ENCODE measurements at places on chromosomes 11 and 22.

DNA sequence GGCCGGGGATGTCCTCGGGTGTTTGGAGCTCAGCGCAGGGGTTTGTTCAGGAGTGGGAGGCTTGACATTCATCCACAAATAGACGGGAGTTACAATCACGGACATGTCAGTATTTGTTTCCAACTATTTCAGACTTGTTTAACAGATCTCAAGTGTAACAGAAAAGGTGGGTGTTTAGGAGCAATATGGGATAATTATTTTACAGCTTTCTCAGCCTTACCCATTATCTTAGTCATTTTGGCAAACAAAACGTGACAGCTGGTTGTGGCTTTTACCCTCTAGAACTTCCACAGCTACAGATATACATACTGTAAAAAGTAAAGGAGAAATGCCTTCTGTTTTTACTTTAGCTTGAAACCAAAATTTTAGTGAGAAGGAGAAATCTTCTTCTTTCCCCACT is 178.7 kb upstream of the TMEM45B start:
- no peak for DNase-seq

GRCh38 chr22:25816522-25817059 is 74.6 kb downstream of the MYO18B start:
- no peak for DNase-seq

DNA sequence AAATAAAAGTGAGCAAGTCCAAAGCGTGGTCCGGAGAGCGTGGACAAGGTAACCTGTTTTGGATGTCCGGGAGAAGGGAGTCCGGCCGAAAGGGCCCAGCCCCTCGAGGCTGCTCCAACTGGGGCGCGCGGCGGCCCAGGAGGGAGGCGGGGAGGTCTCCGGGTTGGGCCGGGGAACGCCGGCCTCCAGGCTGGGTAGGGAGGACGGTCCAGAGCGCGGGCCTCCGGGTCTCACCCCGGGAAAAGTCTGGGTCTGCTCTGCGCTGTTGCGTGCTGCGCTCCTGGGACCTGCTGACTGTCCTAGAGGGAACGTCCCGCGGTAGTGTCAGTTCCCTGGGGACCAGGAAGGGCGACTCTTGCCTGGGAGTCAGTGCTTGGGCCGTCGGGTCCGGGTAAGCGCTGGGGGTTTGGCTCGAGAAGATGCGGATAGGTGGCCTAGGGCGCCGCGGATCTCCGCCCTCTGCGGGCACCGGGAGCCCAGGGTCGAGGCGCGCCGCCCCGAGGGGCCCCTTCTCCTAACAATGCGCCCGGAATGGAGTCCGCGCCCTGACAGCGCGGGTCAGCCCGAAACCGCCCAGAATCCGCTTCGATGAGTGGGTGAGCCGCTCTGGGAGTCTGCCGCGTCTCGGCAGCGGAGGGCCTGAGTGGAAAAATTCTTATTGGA is 988 bp upstream of the FLI1 start:
- DNase-seq, result no peak

GRCh38 chr11:47550288-47551047 is 2.5 kb downstream of the CELF1 start:
- DNase-seq, result no peak

DNA sequence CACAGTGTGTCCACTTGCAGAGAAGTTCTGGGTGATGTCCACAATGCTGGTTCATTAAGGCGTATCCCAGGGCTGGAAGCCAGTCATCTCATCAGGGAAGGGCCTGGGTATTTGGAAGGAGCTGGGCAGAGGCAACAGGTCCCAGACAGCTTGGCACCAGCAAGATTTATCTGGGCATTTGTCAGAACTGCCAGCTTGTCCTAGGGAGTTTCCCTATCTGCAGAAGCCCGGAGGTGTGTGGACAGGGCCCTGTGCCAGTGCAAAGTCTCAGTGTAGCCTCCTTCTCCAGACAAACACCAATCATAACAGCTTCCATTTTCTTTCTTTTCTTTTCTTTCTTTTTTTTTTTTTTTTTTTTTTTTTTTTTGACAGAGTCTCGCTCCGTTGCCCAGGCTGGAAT is 125.3 kb upstream of the TIMP3 start:
- no peak for DNase-seq

GRCh38 chr11:31464436-31464835 is 45.0 kb downstream of the IMMP1L start:
- DNase-seq, result no peak

GRCh38 chr22:26170795-26171580 is 1.7 kb downstream of the SEZ6L start:
- no peak for DNase-seq
